ENCODE measurements at places on chromosomes 16 and 17.

GRCh38 chr16:53202398-53202797 lies 147.6 kb downstream of the CHD9 start:
- DNase-seq, result no peak

DNA sequence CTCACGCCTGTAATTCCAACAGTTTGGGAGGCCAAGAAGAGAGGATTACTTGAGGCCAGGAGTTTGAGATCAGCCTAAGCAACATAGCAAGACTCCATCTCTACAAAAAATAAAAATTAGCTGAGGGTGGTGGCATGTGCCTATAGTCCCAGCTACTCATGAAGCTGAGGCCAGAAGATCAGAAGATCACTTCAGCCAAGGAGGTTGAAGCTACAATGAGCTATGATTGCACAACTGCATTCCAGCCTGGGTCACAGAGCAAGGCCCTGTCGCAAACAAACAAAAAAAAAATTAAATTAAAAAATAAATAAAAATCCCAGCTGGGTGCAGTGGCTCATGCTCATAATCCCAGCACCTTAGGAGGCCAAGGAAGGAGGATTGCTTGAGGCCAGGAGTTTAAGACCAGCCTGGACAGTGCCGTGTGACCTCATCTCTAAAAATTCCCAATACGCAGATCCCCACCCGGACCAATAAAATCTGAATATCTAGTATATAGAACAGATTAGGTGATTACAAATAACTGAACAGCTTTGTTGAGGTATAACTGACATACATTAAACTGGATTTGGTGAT lies 18.2 kb upstream of the ATF7IP2 start:
- DNase-seq, result no peak

DNA sequence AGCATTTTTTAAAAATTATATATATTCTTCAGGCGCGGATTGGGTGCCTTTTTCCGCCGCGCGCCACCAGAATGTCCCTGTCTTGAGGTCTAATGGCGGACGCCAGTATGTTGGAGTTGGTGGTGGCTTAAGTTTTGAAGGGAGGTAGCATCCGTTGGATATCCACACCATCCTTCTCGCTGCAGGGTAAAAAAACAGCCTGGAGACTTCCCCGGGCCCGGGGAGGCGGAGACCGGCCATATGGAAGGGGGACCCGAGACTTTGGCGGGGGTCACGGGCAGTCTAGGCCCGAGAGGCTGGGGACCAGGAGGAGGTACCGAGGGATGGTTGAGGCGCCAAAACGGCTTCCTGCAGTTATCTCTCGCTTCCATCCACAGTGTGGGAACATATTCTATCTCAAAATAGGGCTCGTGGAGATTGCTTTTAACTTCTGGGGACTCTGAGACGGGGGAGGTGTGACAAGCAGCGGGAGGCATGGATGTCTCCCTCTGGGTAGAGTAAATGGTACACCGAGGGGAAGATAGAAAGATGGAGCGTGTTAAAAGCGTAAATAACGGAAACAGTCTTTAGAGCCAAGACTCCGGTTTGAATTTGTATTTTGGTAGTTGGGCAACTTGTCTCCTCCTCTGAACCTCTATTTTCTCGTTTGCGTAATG lies at the start of gene SF3B3:
SF3B3 (plus strand) TSS at position 74 of the 656 bp plus-strand sequence. CDS start 2,841 bp downstream, outside the sequence.
- DNase-seq, result no peak

DNA sequence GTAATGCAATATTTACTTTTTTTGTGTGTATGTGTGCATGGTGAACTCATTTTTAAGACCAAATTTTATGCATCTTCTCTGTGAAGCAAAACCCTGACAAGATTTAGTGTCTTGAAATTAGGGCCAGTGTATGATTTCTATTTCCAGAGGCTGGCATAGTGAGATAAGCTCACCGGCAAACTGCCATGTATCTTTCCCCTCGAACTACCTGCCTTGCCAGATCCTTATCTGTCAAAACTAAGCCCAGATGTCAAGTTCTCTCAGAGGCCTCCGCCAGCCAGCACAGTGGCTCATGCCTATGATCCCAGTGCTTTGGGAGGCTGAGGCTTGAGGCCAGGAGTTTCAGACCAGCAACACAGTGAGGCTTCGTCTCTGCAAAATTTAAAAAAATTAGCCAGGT lies 10.0 kb downstream of the USP32 start:
- no peak for DNase-seq

Measured in glutamatergic neuron (in vitro differentiated cells).